ENCODE measurements at places on chromosomes 5 and 9.

GRCh38 chr9:119697996-119698395, 328.8 kb upstream of the BRINP1 start:
- no peak for DNase-seq

DNA sequence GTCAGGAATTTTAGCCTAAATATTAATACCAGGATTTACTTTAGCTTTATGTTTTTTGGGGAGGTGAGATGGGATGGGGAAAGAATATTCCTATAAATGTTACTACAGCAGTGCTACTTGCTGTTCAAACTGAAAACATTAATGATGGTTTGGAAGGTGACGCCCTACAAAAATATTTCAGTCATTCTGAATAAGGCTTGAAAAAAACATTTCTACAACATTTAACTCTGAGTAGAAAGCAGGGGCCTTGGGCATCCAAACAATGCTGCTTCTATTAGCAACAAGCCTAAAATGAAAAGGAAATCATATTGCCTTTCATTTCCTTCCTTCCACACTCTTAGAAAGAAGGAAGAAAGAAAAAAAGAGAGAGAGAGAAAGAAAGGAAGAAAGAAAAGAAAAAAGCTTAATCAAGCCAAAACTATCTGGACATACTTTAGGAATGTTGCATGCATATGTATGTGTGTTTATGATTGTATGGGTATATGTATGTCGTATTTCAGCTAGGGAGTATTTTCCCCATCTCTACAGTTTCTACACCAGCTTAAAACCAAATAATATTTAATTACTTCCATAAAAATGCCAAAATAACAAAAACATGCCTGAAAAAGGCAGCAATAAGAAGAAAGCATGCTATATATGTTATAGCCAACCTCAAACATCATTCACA, 16.3 kb upstream of the DAB2 start:
- DNase-seq = no peak

DNA sequence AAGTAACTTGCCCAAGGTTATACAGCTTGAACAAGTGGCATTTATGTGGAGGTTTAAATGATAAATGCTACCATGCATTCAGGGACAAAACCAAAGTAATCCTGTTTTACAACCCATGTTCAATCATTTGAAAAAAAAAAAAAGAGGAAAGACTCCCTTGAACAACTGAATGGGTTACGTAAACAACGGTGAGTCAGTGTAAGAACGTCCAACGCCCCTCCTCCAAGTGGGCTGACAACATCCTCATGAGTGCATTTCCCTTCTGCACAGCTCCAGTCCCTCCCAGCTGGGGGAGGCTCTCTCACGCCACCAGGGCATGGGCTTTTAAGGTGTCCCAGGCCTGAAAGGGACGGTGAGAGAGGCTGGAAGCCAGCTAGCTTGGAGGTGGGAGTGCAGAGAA, 90.0 kb downstream of the PRRT1B start:
- peak; percentile 88 for DNase-seq

DNA sequence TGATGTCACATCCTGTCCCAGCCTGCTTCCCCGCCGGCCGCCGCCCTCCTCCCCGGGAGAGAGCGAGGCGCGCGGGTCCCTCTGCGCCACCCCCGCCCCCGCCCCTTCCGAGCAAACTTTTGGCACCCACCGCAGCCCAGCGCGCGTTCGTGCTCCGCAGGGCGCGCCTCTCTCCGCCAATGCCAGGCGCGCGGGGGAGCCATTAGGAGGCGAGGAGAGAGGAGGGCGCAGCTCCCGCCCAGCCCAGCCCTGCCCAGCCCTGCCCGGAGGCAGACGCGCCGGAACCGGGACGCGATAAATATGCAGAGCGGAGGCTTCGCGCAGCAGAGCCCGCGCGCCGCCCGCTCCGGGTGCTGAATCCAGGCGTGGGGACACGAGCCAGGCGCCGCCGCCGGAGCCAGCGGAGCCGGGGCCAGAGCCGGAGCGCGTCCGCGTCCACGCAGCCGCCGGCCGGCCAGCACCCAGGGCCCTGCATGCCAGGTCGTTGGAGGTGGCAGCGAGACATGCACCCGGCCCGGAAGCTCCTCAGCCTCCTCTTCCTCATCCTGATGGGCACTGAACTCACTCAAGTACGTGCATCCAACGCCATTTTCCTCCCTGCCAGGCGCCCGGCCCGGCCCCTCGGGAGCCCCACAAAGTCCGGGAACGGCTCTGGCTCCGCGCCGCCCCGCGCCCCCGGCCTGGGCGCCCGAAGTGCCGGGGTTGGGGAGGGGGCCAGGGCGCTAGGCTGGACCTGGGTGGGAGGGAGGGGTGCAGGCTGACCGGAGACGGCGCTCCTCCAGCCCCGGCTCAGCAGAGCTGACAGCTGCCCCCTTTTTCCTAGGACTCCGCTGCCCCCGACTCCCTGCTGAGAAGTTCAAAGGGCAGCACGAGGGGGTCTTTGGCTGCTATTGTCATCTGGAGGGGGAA, 12.0 kb upstream of the OLFM1 start:
- DNase-seq = peak; percentile 78

- no peak for DNase-seq
Measured at GRCh38 chr9:82681809-82682208, 381.1 kb downstream of the RASEF start.

- DNase-seq = peak; percentile 55
Measured at GRCh38 chr9:93815135-93815534, 140.0 kb downstream of the BARX1 start.

DNA sequence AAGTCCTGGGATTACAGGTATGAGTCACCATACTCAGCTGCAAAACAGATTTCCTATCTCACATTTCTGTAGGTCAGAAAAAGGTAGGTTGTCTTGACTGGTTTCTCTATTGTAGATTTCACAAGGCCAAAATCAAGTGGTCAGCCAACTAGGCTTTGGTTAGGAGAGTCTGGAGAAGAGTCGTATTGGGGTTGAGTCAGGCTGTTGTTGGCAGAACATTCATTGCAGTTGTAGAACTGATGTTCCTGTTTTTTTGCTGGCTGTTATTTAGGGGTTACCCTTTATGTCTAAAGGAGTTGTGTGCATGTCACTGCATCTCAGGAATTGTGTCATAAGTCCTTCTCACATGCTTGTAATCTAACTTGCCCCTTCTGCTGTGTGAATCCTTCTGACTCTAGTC, 814.2 kb upstream of the GRAMD2B start:
- DNase-seq = no peak

DNA sequence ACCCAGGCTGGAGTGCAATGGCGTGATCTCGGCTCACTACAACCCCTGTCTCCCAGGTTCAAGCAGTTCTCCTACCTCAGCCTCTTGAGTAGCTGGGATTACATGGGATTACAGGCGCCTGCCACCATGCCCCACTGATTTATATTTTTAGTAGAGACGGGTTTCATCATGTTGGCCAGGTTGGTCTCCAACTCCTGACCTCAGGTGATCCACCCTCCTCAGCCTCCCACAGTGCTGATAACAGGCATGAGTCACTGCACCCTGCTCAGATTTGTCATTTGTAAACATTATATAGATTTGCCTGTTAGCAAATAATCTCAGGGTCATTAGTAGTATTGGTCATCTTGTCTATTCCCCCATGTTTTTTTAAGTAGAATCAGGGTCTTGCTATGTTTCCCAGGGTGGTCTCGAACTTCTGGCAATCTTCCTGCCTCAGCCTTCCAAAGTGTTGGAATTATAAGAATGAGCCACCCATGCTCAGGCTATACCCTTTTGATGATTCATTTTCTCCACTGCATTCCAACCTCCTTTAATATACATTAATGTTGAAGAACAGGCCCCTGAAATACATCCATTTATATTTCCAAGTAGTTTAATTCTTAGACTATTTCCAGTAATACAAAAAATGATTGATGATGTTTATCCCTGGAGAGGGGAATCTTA, 17.3 kb downstream of the CENPH start:
- DNase-seq = no peak

DNA sequence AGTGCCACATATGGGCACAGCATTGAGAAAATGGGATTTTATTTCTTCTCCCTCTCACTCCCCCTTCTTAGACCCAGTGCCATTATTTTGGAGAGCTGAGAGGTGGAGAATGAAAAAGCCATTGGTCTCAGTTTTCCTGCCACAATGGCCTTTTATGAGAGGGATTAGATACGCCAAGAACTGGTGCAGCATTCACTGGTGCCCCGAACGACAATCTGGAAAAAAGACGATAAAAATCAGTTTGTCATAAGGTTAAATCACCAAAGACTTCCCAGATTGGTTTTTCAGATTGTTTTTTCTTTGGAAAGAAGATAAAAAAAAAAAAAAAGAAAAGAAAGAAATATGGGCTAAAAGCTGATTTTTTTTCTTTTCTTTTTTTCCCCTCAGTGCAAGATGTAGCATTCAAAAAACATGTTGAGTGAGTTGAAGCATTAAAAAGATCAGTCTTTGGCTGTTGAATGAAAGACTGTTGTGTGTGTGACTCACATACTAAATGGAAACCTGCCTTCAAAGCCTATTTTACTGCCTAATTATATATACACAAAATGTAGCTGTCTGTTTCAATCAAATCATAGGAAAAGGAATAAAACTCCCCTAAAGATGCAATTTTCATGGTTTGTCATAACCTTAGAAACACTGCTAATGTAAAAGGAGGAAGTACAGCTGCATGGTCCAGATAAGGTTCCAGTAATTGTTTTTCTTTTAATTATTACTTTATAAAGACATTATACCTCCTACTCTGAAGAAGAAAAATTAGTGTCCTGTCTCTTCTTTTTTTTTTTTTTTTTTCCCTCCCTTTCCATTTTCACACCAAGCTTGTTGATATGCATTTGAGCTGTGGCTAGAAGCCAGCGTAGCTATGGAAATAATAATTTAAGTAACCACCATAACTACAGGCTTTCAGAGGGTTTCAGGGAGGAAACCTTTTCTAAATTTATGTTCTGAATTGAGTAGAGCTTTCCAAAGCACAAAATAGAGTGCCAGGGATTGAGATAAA, 27.2 kb upstream of the ZNF608 start:
- DNase-seq = no peak

- no peak for DNase-seq
Measured at GRCh38 chr5:107012371-107012770, 658.4 kb downstream of the EFNA5 start.

GRCh38 chr9:34252016-34252415, 73.2 kb downstream of the UBAP1 start:
- DNase-seq = no peak

- DNase-seq = no peak
Measured at GRCh38 chr9:136551401-136552116, 5.7 kb upstream of the NOTCH1 start.

GRCh38 chr9:127455324-127455992, 4.1 kb downstream of the LRSAM1 start:
- no peak for DNase-seq

DNA sequence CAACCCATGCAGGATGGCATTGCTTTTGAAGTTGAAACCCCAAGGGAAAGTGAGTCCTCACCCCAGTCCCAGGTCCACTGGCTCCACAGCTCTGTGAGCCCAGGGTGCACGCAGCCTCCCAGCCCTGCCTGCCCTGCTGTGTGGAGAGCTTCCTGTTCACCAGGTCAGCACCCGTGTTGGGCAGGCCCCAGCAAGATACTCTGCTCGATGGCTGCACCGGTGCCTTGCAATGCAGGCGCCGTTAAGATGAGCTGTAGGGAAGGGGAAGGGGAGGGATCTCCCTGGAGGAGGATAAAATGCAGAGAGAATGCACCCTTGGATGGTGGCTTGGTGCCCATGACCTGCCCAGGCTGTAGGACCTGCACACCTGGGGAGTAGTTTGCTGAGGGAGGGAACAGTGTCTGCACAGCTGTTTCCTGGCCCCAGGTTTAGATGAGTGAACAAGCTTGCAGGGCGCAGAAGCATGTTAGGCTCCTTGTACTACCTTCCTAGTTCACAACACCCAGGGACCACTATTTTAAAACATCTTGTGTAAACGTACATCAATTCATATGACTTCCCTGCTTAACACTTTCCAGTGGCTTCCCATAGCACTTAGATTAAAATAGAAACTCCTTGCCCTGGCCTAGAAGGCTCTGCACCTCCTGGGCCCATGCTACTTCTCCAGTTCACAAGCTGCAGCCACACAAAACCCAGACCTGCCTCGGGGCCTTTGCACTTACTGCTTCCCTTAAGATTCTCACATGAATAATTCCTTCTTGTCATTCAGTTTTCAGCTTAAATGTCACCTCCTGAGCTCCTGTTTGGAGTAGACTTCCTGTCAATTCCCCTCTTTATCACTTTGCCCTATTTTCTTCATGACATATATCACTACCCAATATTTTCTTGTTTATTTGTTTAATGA, 19.6 kb downstream of the FAT2 start:
- no peak for DNase-seq

DNA sequence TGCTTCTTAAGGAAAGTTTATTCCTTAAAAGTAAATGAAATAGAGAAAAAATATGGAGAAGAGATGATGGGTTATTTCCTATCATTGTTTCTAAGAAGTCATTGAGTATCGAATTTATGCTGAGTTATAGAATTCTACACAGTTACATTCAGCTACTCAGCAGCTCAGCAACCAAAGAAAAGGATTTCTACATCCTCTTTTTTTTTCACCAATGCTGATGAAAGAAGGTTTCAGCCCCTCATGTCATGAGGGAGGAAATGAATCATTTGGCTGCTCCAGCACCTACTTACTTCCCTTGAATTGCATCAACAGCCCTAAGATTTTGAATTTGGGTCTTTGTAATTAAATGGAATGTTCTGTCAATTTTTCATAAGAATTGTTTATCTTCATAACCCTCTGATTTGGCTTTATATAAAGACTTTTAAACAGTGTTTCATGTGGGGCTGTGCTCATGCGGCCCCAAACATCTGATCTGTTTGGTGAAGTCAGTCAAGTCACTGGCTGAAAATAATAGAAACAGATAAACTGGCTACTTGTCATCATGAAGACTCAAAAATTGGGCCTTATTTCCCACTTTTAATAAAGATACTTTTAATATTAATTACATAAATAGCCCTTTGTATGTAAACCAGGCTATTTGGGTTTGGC, 18.5 kb upstream of the SNX2 start:
- no peak for DNase-seq

GRCh38 chr5:176776141-176776865, 34.1 kb upstream of the UNC5A start:
- DNase-seq = peak; percentile 35

DNA sequence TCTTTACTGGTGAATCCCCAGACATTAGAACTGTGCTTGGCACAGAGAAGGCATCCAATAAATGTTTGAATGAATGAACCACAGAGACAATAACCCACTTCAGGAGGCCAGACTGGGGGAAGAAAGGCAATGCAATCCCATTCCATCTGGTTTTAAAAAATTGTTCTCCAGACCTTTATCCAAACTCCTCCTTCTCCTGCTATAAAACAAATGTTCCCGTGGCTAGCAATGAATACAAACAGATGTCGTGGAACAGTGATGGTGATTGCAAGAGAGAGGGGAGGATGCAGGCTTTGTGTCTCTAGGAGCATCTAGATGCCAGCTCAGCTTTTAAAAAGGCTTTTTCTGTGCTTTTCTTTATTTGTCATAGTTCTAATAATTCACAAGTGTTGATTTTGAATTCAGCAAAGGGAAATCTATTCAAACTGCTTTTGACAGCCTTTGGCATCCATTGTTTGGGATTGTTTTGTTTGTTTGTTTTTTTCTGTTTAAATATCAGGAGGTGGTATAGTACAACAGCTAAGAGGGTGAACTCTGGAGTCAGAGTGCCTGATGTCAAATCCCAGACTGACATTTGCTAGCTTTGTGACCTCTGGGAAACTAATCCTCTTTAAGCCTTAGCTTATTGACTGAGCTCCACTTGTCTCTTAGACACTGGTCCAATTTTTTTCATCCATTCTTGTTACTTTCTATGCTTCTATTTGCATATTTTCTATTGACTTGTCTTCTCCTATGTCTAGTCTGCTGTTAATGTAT, 59.1 kb downstream of the TNFSF15 start:
- no peak for DNase-seq
